ENCODE measurements at places on chromosomes 11 and 22.

GRCh38 chr11:76620489-76620888 is 50.1 kb downstream of the LRRC32 start:
- DNase-seq: no peak

DNA sequence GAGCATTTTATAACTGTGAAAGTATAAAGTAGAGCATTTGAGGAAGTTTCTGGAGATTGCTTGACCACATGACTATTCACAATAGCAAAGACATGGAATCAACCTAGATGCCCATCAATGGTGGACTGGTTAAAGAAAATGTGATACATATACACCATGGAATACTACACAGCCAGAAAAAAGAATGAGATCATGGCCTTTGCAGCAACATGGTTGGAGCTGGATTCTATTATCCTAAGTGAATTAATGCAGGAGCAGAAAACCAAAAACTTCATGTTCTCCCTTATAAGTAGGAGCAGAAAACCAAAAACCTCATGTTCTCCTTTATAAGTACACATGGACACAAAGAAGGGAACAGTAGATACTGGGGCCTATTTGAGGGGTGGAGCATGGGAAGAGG is 30.3 kb downstream of the UVRAG start:
- DNase-seq: no peak

GRCh38 chr11:127843483-127844396 is 743.6 kb downstream of the ETS1 start:
- peak; percentile 50 for DNase-seq

DNA sequence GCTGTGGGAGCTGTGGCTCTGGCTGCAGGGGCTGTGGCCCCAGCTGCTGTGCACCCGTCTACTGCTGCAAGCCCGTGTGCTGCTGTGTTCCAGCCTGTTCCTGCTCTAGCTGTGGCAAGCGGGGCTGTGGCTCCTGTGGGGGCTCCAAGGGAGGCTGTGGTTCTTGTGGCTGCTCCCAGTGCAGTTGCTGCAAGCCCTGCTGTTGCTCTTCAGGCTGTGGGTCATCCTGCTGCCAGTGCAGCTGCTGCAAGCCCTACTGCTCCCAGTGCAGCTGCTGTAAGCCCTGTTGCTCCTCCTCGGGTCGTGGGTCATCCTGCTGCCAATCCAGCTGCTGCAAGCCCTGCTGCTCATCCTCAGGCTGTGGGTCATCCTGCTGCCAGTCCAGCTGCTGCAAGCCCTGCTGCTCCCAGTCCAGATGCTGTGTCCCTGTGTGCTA is 514 bp downstream of the KRTAP5-9 start:
- DNase-seq: no peak

DNA sequence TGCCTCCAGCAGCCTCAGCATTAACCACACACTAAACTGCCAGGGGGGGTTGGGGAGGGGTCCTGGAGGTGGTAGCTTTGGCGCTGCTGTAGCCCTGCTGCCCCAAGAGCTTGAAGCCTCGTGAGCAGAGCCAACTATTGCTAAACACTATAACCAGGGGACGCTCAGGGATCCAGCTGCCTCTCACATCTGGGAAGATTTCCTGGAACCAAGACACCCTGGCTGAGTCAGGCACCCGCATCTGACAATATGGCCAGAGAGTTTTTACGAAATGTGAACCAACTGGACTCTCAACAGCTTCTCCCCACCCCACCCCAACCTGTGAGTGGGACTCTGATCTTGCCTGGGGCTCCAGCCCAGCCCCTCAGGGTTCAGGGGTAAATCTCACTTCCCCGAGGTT is 14.3 kb downstream of the C1QTNF6 start:
- DNase-seq: no peak

All from GM13976 (cell line).